Activated T-helper 2 cell treated with anti-CD3 and anti-CD28 coated beads, Interferon-gamma antibody, Interleukin-2, Interleukin-4, amounts not matched to agents 10 μg/mL and 5 μg/mL and 100 μg/mL, durations not matched to agents 14 hours and 24 hours and 36 hours (primary cell): ENCODE measurements at places on chromosomes 3 and 15. TPM values are rescaled to one million over a fixed set of nuclear protein-coding genes. Genes with fewer than 3 reads are reported as not detected.

SCG5 gene
- 2.0 and 3.7 TPM in 2 replicates for total RNA-seq

DNA sequence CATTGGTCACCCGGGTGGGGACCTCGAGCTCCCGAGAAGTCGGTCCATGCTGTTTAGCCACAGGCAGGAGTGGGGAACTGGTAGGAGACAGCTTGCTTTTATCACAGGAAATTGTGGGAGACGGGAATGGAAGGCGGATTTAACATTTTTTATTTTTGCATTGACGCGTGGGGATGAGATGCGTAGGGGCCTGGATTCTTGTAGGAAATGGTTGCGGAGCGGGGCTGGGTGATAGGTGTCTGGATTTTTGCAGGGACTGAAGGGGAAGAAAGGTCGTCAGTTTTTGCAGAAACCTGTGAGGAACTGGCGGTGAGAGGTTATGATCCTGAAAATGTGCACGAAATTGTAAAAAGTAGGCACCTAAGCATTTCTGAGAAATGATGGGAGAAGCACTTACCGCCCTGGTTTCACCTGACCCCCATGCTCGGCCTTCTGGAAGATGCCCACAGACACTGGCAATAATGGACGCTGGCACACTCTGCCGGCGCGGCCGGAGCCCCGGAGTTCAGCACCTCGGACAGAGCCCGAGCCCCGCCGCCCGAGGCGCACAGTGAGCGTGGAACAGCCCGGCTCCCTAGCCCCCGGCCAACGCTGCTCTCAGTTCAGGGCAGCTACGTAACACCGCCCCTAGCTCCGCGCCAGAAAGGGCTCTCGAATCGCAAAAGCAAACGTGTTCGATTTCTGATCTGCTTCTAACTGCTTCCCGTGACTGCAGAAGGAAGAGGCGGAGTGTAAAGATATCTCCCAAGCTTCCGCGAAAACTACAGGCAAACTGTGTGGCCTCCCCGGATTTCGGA lies 928 bp downstream of the ANKRD34C start:
- no peak overlapping the region for H3K4me3 ChIP-seq
- peak; percentile 27 for DNase-seq
- H3K27me3 ChIP-seq: peaks cover 35% of the 10 kb centered on the region
- peaks cover 3% of the 10 kb centered on the region for H3K4me1 ChIP-seq
- H3K36me3 ChIP-seq: no peaks in the 10 kb centered on the region

DNA sequence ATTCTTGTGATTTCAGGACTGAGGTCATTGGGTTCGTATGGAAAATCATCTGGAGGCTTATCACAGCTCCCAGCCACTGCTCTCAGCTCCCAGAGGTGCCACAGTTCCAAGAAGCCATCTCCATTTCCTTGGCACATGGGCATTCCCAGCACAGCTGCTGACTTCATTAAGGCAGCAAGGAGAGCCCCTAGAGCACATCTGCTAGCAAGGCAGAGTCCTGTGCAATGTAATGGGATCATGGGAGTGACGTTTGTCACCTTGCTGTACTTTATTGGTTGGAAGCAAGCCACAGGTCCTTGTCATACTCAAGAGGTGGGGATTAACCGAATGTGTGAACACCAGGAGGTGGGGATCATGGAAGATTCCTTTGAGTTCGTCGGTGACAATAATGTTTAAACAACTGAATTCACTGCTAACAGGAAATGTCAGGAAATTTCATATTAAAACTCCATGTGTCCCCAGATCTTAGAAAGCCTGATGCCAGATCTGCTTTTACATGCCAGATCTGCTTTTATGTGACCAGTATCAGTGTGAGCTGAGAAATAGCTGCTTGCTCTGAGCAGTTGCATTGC lies 148.8 kb downstream of the GABRG3 start:
- no peak for DNase-seq
- no peak overlapping the region for H3K4me3 ChIP-seq
- no peaks in the 10 kb centered on the region for H3K27me3 ChIP-seq
- H3K36me3 ChIP-seq: no peaks in the 10 kb centered on the region
- H3K27ac ChIP-seq: no peak overlapping the region

GRCh38 chr3:11006986-11007933 lies 14.7 kb downstream of the SLC6A1 start:
- H3K4me3 ChIP-seq: no peak overlapping the region
- H3K27ac ChIP-seq: no peak overlapping the region
- H3K4me1 ChIP-seq: no peaks in the 10 kb centered on the region
- no peak for DNase-seq

- no peak overlapping the region for H3K27ac ChIP-seq
- no peaks in the 10 kb centered on the region for H3K36me3 ChIP-seq
- H3K27me3 ChIP-seq: no peaks in the 10 kb centered on the region
- no peak overlapping the region for H3K4me3 ChIP-seq
- DNase-seq: no peak
Measured at GRCh38 chr15:46518381-46518780, 883.6 kb downstream of the SQOR start.

- DNase-seq: no peak
- peaks cover 2% of the 10 kb centered on the region for H3K4me1 ChIP-seq
- peaks cover 7% of the 10 kb centered on the region for H3K36me3 ChIP-seq
- no peaks in the 10 kb centered on the region for H3K27me3 ChIP-seq
Measured at GRCh38 chr3:106036696-106037095, 167.9 kb upstream of the CBLB start.

KLHL6 gene
- 29.5 and 29.7 TPM in 2 replicates for total RNA-seq

DNA sequence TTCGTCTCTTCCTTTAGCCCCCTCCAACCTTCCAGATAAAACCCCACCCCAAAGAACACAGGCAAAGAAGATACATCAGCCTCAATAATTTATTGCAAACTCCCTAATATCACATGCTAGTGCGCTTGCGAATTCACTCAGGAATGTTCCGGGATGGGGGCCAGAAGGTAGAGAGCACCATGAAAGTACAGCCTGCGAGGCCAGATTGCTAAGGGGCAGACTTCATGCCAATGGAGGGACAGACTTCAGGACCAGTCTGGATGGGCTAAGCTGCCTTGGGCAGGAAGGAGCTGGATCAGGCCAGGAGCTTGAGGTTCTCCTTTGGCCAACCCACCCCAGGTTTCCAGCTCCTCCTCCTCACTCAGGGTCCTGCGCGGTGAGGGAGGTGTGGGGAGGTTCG lies 13.4 kb downstream of the CIDEC start:
- no peak for DNase-seq
- H3K4me3 ChIP-seq: no peak overlapping the region
- H3K27ac ChIP-seq: no peak overlapping the region
- peaks cover 11% of the 10 kb centered on the region for H3K27me3 ChIP-seq

- no peak for DNase-seq
- H3K27ac ChIP-seq: no peak overlapping the region
- H3K27me3 ChIP-seq: peaks cover 11% of the 10 kb centered on the region
- H3K36me3 ChIP-seq: no peaks in the 10 kb centered on the region
- no peak overlapping the region for H3K4me3 ChIP-seq
Measured at GRCh38 chr15:75770131-75770530, 57.5 kb upstream of the CSPG4 start.

NOX5 gene
- 0.21 TPM in 1 of 2 replicates, not detected in the other for total RNA-seq

- H3K27ac ChIP-seq: peak overlapping the region; percentile 72
- H3K27me3 ChIP-seq: no peaks in the 10 kb centered on the region
- DNase-seq: no peak
- H3K36me3 ChIP-seq: peaks cover 53% of the 10 kb centered on the region
Measured at GRCh38 chr3:132536442-132537153, 60.5 kb upstream of the ACKR4 start.

LRRC58 gene
- total RNA-seq: 20.1 and 21.3 TPM in 2 replicates

ITIH4 gene
- total RNA-seq: 3.6 and 4.8 TPM in 2 replicates

- H3K4me3 ChIP-seq: no peak overlapping the region
- H3K36me3 ChIP-seq: no peaks in the 10 kb centered on the region
- H3K27me3 ChIP-seq: no peaks in the 10 kb centered on the region
- H3K27ac ChIP-seq: no peak overlapping the region
- no peaks in the 10 kb centered on the region for H3K4me1 ChIP-seq
Measured at GRCh38 chr3:159559771-159560170, 428.9 kb upstream of the IL12A start.

GRCh38 chr3:66106788-66107187 lies 68.1 kb upstream of the MAGI1 start:
- DNase-seq: no peak
- peaks cover 4% of the 10 kb centered on the region for H3K27me3 ChIP-seq
- H3K4me1 ChIP-seq: peaks cover 2% of the 10 kb centered on the region
- H3K4me3 ChIP-seq: no peak overlapping the region
- no peak overlapping the region for H3K27ac ChIP-seq

DNA sequence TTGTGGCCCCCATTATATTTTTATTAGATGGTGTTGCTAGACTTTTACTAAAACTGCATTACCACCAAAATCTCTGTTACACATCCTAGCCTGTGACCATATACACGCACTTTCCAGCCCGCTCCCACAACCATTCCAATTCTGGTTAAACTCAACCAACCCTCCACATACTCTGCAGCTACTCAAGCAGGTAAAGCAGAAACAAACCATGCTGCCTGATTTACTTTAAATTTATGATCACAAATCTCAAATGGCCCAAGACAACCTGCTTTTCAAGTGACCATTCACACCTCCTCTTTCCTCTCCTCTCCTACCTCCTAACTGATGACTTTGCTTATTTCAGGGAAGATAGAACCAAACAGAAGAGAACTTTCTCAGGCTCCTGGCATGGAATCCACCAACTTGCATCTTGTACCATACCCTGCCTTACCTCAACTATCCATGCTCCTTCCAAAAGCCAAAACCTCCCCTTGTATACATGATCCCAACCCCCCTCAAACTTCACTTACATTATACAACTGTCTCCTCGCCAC lies 18.5 kb downstream of the ULK4 start:
- H3K27ac ChIP-seq: no peak overlapping the region
- DNase-seq: no peak
- no peaks in the 10 kb centered on the region for H3K27me3 ChIP-seq
- H3K36me3 ChIP-seq: no peaks in the 10 kb centered on the region
- H3K4me3 ChIP-seq: no peak overlapping the region

GRCh38 chr15:38486936-38487335 lies 33.0 kb downstream of the FAM98B start:
- H3K36me3 ChIP-seq: peaks cover 62% of the 10 kb centered on the region

- H3K27me3 ChIP-seq: peaks cover 6% of the 10 kb centered on the region
- DNase-seq: no peak
- H3K4me1 ChIP-seq: no peaks in the 10 kb centered on the region
- H3K36me3 ChIP-seq: no peaks in the 10 kb centered on the region
- H3K4me3 ChIP-seq: no peak overlapping the region
Measured at GRCh38 chr15:98123297-98123696, 162.8 kb downstream of the ARRDC4 start.

GRCh38 chr3:24434651-24435050 lies 60.0 kb downstream of the THRB start:
- no peak for DNase-seq
- H3K36me3 ChIP-seq: no peaks in the 10 kb centered on the region
- H3K27ac ChIP-seq: no peak overlapping the region
- no peak overlapping the region for H3K4me3 ChIP-seq

- no peaks in the 10 kb centered on the region for H3K4me1 ChIP-seq
- no peaks in the 10 kb centered on the region for H3K27me3 ChIP-seq
- H3K4me3 ChIP-seq: no peak overlapping the region
- no peaks in the 10 kb centered on the region for H3K36me3 ChIP-seq
Measured at GRCh38 chr3:79810581-79810980, 42.8 kb upstream of the ROBO1 start.

AMIGO3 gene
- not detected in 2 replicates for total RNA-seq

- H3K4me1 ChIP-seq: no peaks in the 10 kb centered on the region
- H3K27me3 ChIP-seq: peaks cover 4% of the 10 kb centered on the region
- H3K27ac ChIP-seq: no peak overlapping the region
- no peak overlapping the region for H3K4me3 ChIP-seq
- DNase-seq: no peak
- no peaks in the 10 kb centered on the region for H3K36me3 ChIP-seq
Measured at GRCh38 chr3:11953350-11953749, 50.8 kb upstream of the SYN2 start.

TEX55 gene
- total RNA-seq: not detected in 2 replicates

SPTBN5 gene
- 0.41 and 0.90 TPM in 2 replicates for total RNA-seq

DNA sequence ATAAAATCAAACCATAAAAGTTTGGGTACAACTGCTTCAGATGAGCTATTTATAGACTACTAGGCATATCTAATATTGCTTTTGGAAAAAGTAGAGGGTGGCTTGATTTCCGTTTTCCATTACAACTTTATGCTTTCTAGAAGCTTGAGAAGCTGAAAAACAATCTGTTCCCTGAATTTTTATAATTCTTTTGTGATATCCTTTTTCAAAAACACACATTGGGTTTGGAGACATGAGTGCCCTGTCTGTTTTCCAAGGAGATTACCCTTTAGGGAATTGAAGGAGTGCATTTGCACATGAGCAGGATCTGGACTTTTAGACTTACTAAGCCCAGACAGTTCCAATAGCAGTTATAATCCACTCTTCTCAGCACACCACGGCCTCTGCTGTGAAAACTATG lies 49.5 kb upstream of the FILIP1L start:
- DNase-seq: no peak
- H3K36me3 ChIP-seq: peaks cover 23% of the 10 kb centered on the region
- no peaks in the 10 kb centered on the region for H3K27me3 ChIP-seq
- no peak overlapping the region for H3K4me3 ChIP-seq
- no peak overlapping the region for H3K27ac ChIP-seq

ROPN1B gene
- total RNA-seq: not detected in 2 replicates

GRCh38 chr15:45121020-45121419 lies 6.9 kb downstream of the DUOXA2 start:
- DNase-seq: no peak
- peaks cover 49% of the 10 kb centered on the region for H3K27me3 ChIP-seq
- no peaks in the 10 kb centered on the region for H3K36me3 ChIP-seq
- no peak overlapping the region for H3K4me3 ChIP-seq
- H3K4me1 ChIP-seq: peaks cover 5% of the 10 kb centered on the region
- H3K27ac ChIP-seq: no peak overlapping the region

GRCh38 chr15:43056696-43057095 lies 49.1 kb downstream of the UBR1 start:
- H3K4me1 ChIP-seq: peaks cover 2% of the 10 kb centered on the region
- H3K36me3 ChIP-seq: peaks cover 74% of the 10 kb centered on the region
- H3K4me3 ChIP-seq: no peak overlapping the region
- no peak overlapping the region for H3K27ac ChIP-seq

TM4SF18 gene
- not detected in 2 replicates for total RNA-seq

- H3K27me3 ChIP-seq: no peaks in the 10 kb centered on the region
- peaks cover 24% of the 10 kb centered on the region for H3K4me1 ChIP-seq
Measured at GRCh38 chr3:72802001-72802400, 46.2 kb downstream of the SHQ1 start.

ANKRD34C gene
- total RNA-seq: not detected in 2 replicates

GPR156 gene
- total RNA-seq: not detected in 2 replicates

DNA sequence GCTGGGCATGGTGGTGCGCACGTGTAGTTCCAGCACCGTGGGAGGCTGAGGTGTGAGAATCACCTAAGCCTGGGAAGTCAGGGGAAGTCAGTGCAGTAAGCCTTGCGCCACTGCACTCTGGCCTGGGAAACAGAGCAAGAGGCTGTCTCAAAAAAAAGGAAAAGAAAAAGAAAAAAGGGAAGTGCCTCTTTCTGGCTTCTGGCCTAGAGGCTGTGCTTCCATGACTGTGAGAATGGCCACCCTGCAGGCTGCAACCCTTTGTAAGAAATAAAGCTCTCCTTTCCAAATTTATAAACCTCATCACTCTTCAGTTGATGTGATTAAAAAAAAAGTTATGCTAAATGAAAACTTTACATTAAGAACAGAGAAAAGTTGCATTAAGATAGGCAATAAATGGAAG lies 774.3 kb downstream of the TUSC7 start:
- H3K4me1 ChIP-seq: no peaks in the 10 kb centered on the region
- no peak overlapping the region for H3K27ac ChIP-seq
- H3K27me3 ChIP-seq: no peaks in the 10 kb centered on the region
- H3K4me3 ChIP-seq: no peak overlapping the region

- DNase-seq: no peak
- peaks cover 56% of the 10 kb centered on the region for H3K27me3 ChIP-seq
- H3K36me3 ChIP-seq: no peaks in the 10 kb centered on the region
- no peak overlapping the region for H3K27ac ChIP-seq
- no peak overlapping the region for H3K4me3 ChIP-seq
Measured at GRCh38 chr15:80778621-80778963, 578 bp upstream of the CEMIP start.
